ENCODE measurements at places on chromosomes 11 and 22.

DNA sequence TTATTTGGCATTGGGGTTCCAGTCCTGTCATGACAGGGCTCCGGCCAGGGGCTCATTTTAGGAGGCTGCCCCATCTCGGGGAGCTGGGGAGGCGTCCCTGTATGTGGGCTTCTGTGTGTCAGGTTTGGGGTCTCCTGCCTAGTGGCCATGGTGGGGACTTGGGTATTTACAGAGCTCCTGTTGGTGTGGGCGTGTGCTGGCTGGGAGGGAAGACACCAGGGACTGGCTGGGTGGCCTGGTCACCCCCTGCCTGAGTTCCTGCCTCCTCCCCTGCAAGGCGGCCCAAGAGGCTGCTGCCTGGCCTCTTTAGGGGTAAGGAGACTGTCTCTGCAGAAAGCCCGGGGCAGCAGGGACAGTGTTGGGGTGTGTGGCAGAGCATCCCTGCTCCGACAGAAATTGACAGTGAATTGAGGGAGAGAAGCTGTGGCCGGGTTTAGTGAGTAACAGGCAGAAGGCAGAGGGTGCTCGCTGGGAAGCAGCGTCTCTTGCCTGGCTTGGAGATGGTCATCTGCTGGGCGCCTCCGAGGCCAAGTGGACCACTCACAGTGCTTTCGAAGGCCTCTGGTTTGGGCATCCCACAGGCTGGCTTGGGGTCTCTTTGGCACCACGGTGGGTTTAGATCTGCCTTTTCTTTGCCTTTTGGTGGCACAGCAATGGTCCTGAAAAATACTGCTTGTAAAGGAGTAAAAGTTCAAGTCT lies 40.3 kb upstream of the GRAMD4 start:
- DNase-seq = no peak

GRCh38 chr11:116052603-116053547 lies 548.7 kb upstream of the CADM1 start:
- no peak for DNase-seq

DNA sequence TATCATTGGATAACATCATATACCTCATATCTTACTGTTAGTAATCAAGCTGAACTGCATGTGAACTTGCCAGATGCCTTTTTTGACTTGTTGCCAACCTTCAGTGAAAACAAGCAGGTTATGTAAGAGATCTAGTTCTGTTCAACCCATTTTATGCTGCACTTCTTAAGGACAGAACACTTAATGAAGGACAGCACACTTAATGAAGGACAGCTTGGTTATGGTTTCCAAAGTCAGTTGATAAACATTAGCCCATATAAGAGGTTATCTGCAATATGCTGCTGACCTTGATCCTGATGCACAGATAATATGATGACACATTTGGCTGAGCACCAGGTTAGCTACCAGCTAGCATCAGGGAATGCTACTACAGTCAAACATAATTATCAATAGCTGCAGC lies 358.7 kb upstream of the PDGFD start:
- no peak for DNase-seq

DNA sequence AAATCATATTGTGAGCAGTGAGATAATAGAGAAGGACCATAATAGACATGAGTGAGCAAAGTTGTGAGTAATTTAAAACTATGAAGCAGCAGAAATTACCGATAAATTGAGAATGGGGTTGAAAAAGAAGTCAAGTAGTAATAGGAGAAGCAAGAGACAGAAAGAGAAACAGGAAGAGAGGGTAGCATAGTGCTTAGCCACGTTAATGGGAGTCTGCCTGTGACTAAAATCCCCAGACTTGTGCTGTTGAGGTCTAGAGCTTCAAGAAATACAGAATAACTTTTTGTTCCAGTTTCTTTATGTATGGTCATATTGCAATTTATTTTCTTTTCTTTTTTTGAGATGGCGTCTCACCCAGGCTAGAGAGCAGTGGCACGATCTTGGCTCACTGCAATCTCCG lies 368.7 kb downstream of the METTL15 start:
- DNase-seq = no peak

DNA sequence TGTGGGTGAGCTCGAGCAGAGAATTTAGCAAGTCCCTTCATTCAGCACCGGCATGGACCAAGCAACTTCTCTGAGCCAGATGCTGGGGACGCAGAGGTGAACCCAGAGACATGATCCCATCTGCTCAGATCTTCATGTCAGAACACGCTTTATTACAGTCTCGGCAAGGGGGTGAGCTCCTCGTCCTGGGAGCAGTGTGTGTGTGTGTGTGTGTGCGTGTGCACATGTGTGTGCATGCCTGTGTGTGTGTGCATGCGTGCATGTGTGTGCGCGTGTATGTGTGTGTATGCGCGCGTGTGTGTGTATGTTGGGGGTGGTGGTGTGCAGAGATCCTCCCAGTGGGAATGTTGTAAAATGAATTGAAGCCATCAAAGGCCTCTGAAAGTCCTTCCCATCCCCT lies 9.8 kb downstream of the MIAT start:
- no peak for DNase-seq
